Stimulated activated CD8-positive, alpha-beta memory T cell treated with anti-CD3 and anti-CD28 coated beads, Interleukin-2, amount 100 ng/mL, for 1 hour (primary cell): ENCODE measurements at places on chromosomes 1 and 21.

GRCh38 chr1:14824314-14824915 lies 225.9 kb downstream of the KAZN start:
- no peak for DNase-seq

DNA sequence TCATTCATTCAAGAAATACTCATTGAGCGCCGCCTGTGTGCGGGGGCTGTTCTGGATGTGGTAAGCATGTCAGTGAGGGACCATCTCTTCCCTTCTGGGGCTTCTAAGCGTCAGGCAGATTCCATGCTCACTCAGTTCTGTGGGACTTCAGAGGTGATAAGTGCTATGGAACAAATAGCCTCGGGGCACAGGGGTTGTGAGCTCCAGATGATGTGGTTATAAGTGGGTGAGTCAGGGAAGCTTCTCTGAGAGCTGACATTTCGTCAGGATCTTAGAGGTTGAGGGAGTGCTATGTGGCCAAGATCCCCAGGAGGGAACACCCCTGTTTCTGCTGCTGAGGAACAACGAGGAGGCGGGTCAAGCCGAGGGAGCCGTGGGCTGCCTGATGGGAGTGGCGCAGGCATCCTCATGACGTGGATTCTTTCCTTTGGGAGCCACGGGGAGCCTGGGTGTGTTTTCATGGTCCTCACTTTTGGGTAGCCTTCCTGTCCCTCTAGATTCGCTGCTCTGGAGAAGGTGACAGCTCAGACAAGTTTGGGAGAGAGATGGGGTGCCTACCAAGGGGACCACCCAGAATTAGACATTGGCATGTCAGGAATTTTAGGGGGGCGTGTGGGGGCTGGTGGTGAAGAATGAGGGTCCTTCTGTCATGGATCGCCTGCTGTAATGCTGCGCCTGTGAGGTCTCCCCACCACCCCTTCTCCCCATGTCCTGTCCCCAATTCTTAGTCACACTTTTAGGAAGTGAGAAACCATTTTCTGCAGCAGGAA lies 38.5 kb downstream of the HUNK start:
- DNase-seq: no peak

GRCh38 chr21:41086569-41086968 lies 81.4 kb upstream of the BACE2 start:
- no peak for DNase-seq

GRCh38 chr1:87403061-87403820 lies 74.6 kb downstream of the LMO4 start:
- DNase-seq: no peak

DNA sequence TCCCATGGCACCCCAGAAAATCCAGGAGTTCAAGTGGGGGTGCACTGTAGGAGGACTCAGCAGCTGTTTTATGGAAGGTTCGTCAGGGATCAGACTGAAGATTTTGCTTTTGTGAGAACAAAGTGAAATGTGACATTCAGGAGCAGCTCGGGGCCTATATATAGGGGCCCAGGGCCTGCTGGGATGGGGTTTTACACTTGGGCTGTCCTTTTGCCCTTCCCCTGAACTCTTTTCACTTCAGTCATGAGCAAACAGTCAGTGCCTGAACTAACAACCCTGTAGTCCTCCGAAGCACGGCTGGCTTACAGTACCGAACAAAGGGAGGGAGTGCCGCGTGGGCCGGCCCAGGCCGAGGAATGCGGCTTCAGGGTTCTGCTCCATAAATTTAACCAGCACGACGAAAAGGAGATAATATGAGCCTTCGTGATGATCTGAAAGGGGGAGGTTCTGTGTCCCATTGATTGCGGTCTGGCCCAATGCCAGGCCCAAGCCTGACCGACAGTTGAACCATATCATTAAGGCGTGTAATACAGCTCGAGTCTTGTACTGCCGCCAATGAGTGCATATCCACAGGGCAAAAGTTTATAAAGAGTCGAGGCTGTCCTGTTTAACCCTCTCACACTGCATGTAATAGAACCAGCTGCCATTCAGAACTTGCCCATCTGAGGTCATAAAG lies 139.9 kb downstream of the DHRS3 start:
- DNase-seq: no peak

GRCh38 chr1:9867408-9868243 lies 42.4 kb downstream of the CTNNBIP1 start:
- DNase-seq: peak; percentile 73

DNA sequence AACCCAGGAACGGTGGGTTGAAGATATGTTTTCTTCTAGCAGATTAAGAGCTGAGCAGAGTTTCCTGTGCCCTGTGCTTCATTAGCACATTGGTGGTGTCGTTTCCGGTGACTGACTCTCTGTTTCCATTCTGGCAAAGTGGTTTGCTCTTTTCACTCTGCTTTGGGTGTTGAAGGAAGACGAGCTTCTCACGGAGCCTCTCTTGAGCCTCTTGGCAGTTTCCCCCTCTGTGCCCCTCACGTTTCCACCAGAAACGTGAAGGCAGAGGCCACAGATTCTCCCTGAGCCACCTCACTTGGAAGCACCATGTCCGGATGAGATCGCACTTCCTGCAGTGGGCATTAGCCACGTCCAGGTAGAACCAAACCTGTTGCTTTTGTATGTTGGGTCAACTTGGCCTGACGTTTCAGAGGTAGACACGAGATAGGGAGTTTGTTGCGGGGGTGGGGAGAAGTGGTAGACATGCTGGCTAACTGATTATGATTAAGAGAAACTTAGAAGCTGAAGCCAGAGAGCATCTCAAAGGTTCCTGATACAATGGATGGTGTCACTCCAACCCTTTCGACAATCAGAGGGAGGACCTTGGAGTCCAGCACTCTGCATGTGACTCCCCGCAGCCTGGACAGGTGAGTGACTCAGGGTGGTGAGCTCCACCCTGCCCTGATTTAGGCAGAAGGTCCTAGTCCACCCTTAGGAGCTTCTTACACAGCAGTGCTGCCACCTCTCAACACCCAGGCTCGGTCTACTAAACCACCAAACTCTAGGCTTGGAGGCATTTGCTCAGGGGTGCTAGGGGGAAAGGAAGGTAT lies at the start of gene LAX1:
TSS of gene LAX1 (plus strand) at position 155 of the 809 bp plus-strand sequence. CDS start at position 538, 383 bp downstream.
- DNase-seq: peak; percentile 57

DNA sequence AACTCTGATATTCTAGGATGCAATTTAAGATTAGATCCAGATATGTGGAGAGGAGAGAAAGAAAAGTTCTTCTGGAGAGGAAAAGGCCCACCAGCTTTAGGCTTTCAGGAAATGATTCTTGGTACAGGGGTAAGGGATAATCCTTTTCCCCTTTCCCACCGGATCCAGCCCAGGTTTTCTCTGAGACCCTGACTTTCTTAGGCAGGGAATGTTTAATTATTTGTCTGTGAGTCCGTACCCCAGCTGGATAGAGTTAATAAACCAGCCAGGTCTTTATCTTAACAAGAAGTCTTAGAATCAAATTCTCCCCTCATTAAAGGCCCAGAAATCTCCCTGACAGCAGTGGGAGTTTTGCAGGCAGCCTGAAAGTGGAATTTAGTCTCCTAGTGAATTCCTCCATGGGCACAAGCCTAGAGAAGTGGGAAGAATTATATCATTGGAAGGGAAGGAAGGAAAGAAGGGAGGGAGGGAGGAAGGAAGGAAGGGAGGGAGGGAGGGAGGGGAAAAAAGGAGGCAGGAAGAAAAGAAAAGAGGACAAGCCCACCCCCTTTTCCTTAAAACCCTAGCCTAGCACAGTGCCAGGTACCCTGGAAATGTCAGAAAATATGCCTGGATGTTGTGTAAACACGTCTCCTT lies 189.0 kb downstream of the PLPP3 start:
- DNase-seq: no peak

- DNase-seq: peak; percentile 10
Observed at GRCh38 chr1:145858238-145858900, 512 bp downstream of the PIAS3 start.

- no peak for DNase-seq
Observed at GRCh38 chr1:71834601-71835441, 447.5 kb downstream of the NEGR1 start.

DNA sequence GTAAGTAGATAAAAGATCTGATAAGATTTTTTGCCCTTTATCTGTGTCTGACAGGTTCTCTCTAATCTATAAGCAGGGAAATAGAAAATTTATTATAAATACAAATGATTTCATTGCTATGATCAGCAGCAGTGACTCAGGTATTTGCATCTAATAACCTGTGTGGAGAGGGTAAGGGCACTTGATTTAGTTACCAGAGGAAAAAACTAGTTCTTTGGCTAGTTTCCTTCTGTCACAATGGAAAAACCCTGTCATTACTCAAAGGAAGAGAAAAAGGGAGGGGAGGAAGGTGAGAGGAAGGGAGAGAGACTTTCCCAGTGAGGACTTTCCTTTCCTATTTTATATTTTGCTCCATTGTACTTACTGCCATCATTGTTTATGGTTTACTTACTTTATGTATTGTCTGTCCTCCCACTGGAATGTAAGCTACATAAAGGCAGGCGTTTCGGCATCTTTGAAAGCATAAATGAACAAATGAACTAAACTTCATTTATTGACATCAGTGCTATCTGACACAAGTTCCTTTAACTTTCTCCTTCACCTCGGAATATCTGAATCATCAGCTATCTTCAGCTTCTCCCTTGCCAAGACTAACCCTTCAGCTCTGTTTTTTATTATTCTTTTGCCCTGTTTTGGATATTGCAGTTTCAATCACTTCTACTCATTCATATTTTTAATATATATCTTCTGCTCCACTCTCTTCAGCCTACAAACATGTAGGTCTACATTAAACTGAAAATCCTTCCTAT lies 34.9 kb downstream of the WDR3 start:
- no peak for DNase-seq
